ENCODE measurements at places on chromosomes 12 and 14.

- no peak for DNase-seq
Measured at GRCh38 chr12:11596141-11596540, 53.3 kb upstream of the ETV6 start.

GRCh38 chr14:27090716-27091115, 492.9 kb upstream of the NOVA1 start:
- DNase-seq, result no peak

DNA sequence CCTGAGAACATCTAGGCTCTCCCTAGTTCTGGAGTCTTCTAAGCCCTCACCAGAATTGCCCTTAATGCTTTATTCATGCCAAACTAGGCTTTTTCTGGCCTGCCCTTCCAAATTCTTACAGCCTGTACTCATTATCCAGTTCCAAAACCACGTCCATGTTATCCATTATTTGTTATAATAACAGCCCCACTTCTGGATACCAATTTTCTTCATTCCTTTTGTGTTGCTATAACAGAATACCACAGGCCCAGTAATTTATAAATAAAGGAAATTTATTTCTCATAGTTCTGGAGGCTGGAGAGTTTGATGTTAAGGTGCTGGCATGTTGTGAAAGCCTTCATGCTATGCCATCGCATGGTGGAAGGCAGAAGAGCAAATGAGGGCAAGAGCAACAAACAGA, 68.0 kb upstream of the AMIGO2 start:
- DNase-seq, result no peak

GRCh38 chr14:25090256-25090655, 40.3 kb upstream of the STXBP6 start:
- no peak for DNase-seq

- no peak for DNase-seq
Measured at GRCh38 chr12:7695237-7695560, 376 bp downstream of the GDF3 start.

DNA sequence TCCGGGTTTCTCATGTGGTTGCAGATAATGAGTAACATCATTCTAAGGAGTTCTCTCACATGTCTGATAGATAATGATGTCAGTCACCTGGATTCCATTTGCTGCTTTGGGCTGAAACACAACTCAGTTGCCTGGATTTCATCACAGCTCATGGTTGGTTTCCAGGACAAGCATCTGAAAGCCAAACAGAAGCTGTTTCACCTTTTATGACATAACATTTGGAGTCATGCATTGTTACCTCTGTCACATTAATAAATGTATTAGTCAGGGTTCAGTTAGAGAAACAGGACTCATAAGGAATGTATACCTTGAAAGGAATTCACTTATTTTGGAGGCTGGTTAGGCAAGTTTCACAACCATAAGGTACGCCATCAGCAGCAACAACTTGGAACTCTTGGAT, 251.9 kb upstream of the ATXN7L3B start:
- no peak for DNase-seq

DNA sequence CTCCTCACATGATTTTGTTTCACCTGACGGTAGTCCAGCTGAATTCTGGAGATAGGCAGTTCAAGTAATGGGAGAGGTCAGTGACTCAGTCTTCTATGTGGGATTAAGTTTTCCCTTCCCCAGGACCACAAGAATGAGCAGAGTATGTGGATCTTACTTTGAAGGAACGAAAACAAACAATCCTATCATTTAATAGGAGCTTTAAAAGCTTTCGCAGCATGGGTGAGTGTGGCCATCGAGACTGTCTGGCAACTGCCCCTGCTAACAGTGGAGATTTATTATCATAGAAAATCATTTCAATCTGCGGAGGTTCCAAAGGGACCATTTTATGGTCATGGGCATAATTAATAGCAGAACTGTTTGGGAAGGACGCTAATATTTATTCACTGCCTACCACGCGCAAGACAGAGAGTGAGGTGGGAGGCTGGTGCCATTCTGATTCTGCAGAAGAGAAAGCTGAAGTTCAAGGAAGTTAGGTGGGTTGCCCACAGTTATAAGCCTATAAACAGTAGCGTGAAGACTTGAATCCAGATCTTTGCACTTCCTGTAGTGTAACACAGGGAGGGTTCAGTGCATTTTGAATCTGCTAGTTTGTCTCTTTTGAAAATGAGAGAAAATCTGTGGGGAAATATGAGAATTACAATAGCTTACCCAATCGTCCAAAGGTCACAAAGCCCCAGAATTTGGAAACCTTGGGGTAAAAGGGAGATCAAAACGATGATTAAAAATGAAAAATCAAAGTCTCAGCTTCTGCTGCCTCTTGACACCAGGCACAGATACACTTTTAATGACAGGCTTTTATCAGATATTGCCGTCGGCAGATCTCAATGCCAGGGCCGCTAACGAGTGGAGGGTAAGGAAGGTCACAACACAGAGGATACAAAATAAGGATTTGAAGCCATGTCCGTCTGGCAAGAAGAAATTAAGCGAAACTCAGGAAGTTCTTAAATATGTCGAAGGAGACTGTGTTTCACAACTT, 209.6 kb downstream of the CRADD start:
- no peak for DNase-seq

GRCh38 chr12:121520586-121521086, 60.2 kb downstream of the KDM2B start:
- DNase-seq, result no peak

- DNase-seq, result no peak
Measured at GRCh38 chr12:57112492-57113294, 1.5 kb upstream of the STAT6 start.

GRCh38 chr12:121237415-121237814, 27.5 kb downstream of the P2RX4 start:
- DNase-seq, result no peak

DNA sequence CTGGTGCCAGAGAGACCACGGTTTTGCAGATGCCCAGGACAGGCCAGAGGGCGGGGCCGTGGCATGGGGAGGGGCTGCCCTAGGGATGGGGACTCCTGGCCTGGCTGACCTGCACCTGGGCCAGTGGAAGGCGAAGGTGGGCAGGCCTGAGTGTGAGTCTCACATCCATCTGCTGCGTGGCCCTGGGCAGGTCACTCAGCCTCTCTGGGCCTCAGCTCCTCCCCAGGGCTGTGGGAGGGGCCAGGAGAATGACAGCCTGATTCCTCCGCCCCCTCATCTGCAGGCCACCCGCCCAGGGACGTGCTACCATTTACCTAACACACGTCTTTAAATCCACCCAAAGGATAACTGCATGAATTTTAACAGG, 90.9 kb downstream of the GALNT9 start:
- no peak for DNase-seq

GRCh38 chr12:6961695-6962284, 8.7 kb downstream of the PHB2 start:
- no peak for DNase-seq

DNA sequence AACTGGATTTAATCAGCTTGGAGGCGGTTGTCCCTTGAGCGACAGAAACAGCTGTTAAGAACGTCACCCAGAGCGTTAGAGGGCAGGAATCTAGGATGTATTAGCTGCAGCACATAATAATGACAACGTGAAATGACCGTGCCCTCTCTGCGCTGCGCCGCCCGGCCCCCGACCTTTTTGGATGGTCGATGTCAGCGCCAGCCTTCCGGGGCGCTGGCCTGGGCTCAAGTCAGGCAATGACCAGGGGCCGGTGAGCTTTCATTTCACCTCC, 427 bp upstream of the TMEM120B start:
- no peak for DNase-seq

DNA sequence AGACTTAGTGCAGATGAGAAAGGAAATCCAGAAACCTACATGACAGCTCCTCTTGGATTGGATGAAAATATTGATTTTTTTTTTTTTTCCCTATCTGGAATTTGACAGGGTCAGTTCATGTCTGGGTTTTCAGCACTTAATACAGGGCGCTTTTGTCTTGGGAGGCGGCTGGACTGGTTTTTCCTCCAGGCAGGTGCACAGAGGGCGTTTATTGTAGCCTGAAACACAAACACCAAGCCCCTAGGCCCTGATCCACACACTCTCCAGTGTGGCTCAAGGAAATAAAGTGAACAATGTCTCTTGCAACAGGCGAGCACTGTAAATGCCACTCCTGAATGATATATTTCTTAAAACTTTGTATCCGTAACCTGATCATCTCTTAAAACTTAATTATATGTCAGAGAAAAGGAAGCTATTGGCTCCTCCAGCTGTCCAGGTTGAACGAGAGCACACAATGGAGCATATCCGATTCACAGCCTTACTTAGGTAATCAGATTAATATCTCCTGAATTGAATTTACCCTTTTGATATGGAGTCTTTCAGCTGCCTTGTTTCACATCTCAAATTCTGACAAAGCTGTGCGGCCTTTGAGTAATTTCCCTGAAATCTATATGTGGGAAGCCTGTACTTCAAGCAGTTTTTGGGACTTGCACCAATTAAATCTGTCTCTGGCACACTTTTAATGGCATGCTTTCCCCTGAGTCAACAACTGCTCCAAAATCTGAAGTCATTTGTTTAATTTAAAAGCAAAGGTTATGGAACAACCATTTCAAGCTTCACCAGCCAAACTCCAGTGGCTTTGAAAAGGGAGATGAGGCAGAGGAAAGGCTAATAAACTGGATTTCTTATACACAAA, 485.7 kb downstream of the ZFP36L1 start:
- DNase-seq, result no peak

DNA sequence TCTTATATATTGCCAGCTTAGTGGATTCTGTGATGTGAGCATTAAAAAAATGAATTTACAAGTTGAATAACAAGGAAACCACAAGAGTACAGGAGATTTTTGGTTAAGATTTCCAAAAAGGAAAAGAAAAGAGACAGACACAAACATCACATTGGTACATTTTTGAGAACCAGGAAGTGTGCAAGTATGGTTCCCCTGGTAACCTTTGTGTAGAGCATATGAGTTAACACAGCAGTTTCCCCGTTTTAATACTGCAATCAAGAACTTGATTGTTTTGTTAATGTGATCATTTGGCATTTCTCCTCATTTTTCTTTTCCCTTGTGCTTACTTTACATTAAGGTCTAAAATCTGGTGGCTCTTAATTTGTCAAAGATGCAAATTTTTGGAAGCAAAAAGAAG, 490.4 kb upstream of the ATP2B1 start:
- no peak for DNase-seq

All from T-helper 1 cell (primary cell).